ENCODE measurements at places on chromosomes 2 and 18.

DNA sequence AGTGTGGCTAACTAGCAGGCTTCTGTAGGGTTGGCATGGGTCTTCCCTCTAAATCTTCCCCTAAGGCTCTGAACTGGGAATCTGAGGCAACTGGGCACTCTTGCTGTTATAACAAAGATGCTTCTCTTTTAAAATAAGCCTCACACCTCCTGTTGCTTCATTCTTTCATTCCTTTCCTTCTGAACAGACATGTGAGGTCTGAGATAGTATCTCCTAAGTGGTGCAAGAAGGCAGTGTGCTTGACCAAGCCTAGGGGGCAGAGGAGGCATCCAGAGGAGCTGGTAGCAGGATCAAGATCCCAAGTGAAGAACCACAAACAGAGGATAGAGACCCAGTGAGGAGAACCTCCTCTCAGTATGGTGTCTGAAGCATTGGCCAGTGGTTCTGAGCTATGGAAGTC is 90.9 kb downstream of the TTC27 start:
- DNase-seq = no peak

- DNase-seq = no peak
These were observed 187.4 kb downstream of the CCDC102B start for GRCh38 chr18:68985172-68985820.

DNA sequence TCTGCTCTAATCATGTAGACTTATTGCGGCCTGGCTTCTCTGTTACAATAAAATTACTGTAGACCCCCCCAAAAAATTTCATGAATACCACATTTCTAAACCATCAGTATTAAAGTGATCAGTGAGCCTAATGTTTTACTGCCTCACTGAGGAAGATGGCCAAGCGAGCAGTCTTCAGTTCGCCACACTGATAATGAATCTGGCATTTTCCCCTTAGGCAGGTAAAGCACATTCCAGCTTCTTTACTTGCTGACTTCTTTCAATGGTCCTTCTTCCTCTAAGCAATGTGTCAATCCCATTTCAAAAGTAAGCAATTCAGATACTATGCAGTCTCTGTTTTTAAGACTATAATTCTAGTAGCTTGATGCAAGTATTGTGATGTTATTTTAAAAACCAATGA is 137.6 kb downstream of the LAMA1 start:
- DNase-seq = no peak

DNA sequence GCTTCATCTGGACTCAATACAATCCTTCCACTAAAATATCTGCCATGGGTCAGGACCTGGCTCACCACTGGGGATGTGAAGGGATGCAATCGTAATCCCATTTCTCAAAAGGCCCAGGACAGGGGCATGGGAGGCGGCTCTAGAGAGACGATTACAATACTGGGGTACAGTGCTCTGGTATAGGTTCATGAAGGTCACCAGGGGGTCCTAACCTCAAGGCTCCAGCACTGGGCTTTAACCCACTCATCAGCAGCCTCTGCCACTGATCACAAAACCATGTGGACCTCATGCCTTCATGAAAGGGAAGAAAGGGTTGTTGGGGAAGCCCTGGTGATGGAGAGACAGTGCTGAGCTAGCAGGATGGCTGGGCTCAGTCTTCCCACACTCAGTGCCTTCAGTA is 48.8 kb downstream of the ADD2 start:
- no peak for DNase-seq

DNA sequence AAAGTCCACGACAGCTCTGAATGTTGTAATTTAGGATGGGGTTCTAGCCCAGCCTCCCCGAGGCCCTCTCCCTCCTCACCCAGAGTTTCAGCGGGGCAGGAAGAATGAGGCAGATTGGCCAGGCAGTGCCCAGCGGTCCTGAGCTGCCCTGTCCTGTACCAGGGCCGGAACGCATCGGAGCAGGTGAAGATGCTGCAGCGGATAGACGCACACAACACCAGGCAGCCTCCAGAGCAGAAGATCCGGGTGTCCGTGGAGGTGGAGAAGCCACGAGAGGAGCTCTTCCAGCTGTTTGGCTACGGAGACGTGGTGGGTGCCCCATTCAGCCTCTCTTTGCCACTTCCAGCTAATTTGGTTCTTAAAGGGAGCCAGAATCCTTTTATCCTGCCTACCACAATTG is 10.8 kb downstream of the KHK start:
- DNase-seq = no peak

DNA sequence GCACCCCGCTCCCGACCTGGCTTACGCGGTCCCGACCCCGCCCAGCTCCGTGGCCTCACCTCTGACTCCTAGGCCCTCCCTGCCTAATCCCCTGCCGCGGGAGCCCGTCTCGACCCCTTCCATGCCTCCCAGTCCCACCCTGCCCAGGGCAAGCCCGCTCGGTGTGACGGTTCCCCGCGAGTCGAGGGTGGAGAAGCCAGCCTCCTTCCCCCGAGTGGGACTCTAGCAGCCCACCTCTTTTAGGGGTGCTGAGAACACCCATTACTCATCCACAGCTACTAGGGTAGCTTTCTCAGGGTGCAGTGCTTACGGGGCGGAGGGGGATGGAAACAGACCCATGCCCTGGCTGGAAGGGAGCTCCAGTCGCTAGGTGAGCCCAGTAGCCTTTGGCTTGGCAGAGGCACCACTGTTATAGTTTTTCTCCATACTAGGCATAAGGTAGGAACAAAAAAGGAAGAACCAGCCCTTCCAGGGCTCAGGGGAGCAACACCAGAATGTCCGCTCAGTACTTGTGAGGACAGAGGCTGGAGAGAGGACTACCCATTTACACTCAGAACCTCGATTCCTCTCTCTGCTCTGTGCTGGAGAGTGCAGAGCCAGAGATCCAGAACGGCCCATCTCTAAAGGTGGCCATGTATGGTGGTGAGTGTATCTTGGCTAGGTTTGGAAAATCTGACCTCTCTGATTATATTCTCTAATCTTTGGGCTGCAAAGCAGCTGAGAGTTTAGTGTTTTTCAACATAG is 606 bp downstream of the AGBL5 start:
- peak; percentile 83 for DNase-seq

DNA sequence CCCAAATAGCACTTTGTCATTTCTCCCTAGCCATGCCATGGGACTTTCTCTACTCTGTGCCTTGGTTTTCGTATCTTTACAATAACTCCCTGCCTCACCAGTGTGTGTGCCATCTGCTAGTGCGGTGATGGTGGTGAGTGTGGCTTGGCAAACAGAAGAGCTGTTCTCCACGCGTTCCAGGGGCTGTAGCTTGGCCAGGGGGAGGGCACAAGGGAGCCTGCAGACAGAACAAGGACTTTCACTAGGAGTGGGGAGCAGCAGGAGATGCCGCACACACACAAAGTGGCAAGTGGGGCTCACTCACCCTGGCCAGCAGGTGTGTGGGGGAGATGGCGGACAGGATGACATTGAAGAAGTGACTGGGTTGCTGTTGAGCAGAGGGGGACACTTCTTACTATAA is 196.9 kb downstream of the HAUS1 start:
- no peak for DNase-seq

GRCh38 chr18:3186678-3187658 is 32.8 kb downstream of the MYOM1 start:
- no peak for DNase-seq

DNA sequence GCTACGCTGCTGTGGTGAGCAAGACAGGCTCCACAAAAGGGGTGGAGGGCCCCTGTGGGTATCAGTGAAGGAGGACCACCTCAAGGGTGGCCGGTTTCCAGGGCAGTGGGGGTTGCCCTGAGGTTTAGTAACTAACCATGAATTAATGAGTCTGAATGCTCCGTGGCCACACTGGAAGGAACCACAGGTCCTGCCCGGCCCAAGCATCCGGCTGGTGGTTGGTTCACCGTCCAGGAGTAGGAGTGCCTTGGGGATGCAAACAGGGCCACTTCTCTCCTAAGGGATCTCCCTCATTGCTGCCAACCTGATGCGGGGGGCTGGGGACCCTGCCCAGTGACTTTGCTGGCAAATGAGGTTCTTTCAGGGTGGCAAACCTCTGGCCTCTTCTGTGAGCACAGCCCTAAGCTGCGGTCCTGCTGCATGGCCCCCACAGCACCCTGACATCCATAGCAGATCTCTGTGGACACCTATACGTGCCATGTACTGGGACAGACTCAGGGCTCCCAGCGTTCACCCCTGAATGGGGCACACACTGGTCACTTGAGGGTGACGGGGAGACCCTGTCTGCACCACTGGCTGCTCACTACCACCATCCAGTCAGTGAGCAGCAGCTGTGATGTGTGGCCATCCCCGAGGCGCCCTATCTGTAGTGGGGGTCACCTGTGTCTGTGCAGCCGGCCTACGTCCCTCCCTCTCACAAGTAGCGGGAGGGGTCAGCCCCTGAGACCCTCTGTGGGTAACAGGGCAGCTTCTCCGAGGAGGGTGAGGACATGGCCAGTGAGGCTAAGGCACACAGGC is 41.6 kb downstream of the HS6ST1 start:
- peak; percentile 51 for DNase-seq

DNA sequence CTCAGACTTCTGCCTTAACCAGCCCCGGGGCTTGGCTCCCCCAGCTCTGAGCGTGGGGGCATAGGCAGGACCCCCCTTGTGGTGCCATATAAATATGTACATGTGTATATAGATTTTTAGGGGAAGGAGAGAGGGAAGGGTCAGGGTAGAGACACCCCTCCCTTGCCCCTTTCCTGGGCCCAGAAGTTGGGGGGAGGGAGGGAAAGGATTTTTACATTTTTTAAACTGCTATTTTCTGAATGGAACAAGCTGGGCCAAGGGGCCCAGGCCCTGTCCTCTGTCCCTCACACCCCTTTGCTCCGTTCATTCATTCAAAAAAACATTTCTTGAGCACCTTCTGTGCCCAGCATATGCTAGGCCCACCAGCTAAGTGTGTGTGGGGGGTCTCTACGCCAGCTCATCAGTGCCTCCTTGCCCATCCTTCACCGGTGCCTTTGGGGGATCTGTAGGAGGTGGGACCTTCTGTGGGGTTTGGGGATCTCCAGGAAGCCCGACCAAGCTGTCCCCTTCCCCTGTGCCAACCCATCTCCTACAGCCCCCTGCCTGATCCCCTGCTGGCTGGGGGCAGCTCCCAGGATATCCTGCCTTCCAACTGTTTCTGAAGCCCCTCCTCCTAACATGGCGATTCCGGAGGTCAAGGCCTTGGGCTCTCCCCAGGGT is 5.5 kb downstream of the CTDSP1 start:
- peak; percentile 74 for DNase-seq

DNA sequence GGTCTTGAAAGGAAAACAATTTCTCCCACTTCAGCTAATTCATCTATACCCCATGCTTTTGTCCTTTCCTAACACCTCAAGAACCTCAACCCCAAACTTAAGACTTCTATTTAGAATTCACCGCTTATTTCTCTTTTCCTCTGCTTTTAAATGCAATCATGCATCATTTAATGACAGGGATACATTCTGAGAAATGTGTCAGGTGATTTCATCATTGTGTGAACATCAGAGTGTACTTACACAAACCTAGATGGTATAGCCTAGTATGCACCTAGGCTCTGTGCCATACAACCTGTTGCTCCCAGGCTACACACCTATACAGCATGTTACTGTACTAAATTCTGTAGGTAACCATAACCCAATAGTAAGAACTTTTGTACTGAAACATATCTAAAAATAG is 22.9 kb downstream of the ARL5A start:
- no peak for DNase-seq

GRCh38 chr18:58490238-58490637 is 138.7 kb downstream of the ALPK2 start:
- no peak for DNase-seq

DNA sequence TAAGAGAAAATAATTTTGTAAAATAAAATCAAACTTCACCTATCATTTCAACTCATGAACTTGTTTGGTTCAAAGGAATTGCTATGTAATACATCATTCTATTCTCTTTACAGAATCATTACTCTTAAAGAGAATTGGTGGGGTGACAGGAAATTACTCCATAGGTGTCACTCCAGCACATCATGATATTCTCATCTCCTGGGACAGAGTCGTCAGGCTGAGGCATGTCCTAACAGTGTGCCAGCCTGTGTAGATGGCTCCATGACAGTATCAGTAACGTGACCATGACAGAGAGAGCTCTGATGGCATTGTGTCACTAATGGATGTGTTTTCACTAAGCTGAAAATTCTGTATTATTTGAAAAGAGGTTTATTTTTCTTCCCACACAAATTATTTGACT is 13.9 kb downstream of the SPATS2L start:
- no peak for DNase-seq

DNA sequence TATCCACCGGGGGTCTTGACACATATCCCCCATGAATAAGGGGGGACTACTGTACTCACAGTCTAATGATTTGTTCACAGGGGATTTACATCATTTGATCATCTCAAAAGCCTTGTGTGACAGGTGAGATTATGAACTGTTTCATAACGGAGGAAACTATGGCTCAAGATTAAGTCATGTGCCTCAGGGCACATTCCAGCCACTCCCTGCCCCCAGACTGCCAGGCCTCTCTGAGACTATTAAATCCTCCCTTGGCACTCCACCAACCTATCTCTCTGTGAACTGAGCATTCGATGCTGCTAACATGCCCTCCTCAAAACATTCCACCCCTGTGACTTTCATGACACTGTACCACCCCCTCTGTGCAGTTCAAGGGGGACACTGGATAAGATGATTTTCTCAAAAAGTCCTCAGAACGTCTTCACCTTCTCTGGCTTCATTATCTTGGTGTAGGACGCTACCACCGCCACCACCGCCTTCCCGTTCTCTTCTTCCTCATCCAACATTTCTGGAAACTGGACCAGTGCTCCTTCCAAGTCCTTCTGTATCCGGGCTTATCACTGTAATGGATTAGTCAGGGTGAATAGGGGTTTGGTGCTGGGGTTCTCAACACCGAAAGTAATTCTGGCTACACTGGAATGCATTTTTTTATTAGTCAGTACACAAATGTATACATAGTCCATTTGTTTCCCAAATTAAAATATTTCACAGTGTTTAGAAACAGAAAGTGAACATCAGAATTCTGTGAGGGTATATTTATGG is 169.6 kb downstream of the KCNS3 start:
- DNase-seq = no peak

GRCh38 chr2:236825989-236826510 is 256.4 kb downstream of the ACKR3 start:
- no peak for DNase-seq

GRCh38 chr18:4236940-4237663 is 218.0 kb downstream of the DLGAP1 start:
- DNase-seq = no peak

DNA sequence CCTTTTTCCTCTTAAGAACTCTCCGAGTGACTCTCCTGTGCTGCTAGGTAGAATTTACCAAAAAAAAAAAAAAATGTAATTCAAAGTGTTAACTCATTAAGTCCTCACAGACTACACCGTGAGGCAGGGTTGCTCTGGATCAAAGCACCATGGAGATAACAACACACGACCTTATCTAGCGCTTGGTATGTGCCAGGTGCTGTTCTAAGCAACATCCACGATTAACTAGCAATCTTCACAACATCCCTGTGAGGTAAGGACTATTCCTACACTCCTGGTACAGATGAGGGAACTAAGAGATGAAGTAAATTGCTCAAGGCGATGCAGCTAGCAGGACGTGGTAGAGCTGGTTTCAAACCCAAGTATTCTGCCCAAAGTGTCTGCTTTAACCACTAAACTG is 1.8 kb downstream of the MOGAT1 start:
- no peak for DNase-seq

DNA sequence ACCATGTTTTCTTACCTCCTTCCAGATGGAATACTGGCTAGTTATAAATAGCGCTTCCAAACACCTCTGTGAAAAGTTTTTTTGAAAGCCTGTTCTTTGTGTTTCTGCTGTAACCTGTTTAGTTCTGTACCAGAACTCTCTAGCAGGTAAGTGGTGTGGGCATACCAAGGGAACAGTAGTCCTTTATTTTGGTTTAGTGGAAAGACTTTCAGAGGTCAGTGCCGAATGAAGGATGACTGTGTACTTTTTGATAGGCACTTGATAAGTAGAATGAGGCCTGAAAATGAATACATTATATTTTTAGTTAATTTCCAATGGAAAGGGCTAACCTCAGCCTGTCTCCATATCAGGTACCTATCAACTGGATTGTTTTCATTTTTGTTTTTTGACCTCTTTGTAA is 27.6 kb upstream of the ASB1 start:
- DNase-seq = no peak
